Germinal center (tissue), 1 donor: ENCODE measurements at places on chromosomes 11 and 22.

DNA sequence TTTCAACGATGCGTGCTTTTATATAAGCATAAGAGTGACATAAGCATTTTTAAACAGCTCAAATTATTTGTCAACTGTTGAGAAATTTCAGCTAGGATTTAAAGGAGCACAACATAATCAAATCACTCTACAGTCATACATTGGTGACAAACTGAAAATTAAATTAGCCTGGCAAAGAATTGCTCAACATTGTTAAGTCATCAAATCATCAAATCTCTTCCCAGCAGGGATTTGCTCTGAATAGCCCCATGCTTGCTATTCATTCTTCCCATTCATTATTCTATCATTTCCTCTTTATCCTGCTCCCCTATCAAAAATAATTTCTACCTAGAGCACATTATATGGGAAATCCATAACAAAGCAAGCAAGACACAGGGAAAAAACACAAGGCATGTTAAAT, 198.7 kb upstream of the LUZP2 start:
- DNase-seq: no peak

- no peak for DNase-seq
Observed at GRCh38 chr22:30205281-30206115, 41.1 kb downstream of the LIF start.

GRCh38 chr11:131682373-131683015, 312.1 kb downstream of the NTM start:
- DNase-seq: no peak

DNA sequence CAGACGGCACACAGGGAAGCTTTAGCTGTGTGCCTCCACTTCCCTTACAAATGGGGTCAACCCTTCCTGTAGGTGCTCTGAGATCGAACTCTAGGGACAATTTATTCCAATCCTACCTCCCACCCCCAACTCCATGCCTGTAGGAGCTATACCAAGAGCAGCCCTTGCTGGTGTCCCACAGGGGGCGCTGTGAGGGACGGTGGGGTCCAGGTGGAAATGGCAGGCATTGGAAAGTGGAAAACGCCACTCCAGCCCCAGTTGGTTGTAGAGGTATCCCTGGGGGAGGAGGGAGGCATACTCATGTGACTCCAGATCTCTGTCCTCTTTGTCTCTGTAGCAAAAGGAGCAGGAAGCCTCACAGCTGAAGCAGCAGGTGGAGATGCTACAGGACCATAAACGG, 161.3 kb downstream of the MYO18B start:
- DNase-seq: peak; percentile 6

GRCh38 chr11:69471729-69472540, 9.5 kb upstream of the LINC01488 start:
- DNase-seq: no peak

- no peak for DNase-seq
Observed at GRCh38 chr11:35280727-35281126, 138.6 kb downstream of the SLC1A2 start.

DNA sequence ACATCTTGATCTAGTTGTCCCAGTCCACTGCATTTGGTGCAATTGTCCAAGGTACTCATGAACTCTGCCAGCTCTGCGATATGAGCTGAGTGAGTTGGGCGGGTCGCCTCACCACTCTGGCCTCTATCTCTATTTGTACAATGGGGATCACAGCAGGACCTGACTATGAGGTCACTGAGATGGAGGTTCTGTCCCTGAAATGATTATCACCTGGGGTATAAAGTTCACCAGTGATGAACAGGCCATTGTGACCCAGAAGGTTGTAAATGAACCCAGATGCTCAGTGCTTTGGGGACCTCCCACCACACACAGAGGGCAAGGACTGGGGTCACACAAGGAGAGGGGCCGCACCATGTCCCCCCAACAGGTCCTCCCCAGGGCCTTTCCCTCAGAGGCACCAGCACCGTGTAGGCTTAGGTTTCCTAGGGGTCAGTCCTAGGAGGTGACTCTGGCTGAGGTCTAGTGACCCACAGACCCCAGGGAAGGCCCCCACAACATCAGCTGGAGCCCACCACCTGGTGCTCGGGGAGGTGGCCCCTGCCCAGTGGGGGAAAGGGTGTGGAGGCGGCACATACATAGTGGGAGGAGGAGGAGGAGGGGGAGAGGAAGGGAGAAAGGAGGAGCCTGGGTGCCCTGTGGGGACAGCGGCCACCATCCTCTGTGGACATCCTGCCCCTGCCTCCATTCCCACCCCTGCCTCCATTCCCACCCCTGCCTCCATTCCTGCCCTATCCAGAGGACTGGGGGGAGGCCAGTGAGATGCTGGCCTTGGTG, 25.0 kb upstream of the IGLL1 start:
- DNase-seq: no peak
